ENCODE measurements at places on chromosomes 7 and 10.

- no peak for DNase-seq
Observed at GRCh38 chr10:49742683-49743463, 19.2 kb downstream of the OGDHL start.

GRCh38 chr10:100600218-100600617 lies 64.5 kb downstream of the HIF1AN start:
- no peak for DNase-seq

GRCh38 chr7:129529643-129530042 lies 27.3 kb downstream of the SMKR1 start:
- no peak for DNase-seq

DNA sequence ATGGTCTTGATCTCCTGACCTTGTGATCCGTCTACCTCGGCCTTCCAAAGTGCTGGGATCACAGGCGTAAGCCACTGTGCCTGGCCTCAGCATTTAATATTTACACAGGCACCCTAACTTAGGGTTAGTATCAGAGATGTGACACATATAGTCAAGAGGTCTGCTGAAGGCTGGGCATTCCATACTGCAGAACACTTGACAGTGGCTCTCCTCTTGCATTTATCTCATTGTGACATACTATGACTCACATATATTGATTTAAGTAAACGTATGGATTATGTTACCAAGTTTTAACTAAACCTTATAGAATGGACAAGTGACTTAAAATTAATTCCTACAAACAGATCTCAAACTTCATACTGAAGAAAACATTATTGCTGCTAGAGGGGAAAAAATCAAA lies 36.6 kb downstream of the BRAF start:
- no peak for DNase-seq

GRCh38 chr7:96300502-96300901 lies 21.4 kb downstream of the SLC25A13 start:
- peak; percentile 16 for DNase-seq

DNA sequence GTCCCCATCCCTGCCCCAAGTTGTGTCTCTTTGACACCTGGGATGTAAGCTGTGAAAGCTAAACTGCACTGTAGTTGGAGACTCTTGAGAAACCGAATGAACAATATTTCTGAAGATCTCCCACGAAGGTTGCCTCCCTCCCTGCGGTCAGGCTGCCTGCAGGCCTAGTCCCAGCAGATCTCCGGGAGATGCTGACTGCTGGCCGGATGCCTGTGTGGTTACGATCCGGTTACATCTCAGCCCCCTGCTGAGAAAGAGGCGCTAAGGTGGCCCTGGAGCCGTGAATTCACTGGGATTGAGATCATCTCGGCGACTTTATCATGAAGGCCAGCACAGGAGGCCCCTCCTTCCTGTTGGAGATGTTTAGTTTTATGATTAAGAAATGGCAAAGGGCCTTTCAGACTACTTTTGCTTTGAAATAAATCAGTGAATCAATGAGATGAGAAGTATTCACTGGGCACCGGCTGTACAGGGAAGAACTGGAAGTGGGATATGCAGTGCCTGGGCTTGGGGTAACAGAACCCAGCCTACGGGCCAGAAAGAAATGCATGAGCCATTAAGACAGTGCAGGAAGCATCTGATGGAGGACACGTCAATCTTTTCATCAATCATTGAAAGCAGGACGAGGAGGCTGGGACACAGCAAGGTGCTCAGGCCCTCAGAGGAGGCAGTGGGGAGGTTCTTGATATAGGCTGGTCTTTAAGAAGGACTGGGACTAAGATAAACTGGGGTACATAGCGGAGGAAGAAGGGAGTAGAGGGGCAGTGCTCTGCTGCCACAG lies 177.6 kb downstream of the PRKAG2 start:
- peak; percentile 99 for DNase-seq

GRCh38 chr10:118110750-118111149 lies 64.0 kb upstream of the RAB11FIP2 start:
- DNase-seq: no peak

DNA sequence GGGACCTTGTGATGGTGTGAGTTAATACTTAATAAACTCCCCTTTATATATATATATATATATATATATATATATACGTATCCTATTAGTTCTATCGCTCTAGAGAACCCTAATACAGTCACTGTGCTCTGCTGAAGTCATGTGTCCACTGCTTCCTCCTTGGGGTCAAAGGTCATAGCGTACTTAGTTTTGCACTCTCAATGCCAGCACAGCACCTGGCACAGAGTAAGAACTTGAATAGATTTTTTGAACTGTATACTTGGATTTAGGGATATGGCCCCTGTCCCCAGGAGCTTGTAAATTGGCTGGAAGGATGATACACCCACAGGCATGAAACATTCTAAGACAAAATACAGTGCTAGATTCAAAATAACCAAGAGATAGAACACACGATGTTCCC lies 58.9 kb upstream of the PLXNA4 start:
- DNase-seq: no peak

DNA sequence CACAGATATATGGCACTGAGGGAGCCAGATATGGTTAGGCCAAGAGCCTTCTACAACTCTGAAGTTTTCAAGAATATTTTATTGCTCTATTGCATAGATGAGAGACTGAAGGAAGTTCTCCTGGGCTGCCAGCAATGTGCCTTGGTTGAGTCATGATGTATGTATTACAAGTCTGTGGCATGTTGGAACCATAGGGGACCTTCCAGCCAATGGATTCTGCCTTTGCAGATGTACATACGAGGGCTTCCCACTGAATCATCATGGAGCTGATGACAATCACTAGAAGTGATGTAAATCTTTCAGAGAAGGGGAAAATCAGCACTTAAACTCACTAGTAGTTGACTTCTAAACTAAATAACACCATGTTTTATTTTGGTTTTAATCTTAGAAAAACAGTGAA lies 419.5 kb downstream of the PHTF2 start:
- DNase-seq: peak; percentile 90

DNA sequence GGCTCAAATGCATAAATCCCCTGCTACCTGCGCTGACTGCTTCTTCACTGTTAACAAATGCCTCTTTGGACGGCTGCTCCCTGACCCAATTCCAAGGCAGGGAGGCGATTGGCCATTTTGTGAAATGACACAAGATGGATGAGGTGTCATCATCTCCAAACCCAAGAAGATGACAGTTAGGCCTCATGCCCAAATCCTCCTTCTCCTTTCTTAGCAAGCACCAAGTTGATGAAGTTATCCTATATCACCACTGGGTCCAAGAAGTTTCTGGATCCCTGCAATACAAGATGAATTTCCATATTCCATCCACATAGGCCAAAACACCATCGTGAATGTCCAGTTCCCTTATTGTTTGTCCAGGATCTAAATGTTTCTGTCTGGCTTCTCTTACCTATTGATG lies 98.5 kb upstream of the RAB11FIP2 start:
- DNase-seq: no peak

DNA sequence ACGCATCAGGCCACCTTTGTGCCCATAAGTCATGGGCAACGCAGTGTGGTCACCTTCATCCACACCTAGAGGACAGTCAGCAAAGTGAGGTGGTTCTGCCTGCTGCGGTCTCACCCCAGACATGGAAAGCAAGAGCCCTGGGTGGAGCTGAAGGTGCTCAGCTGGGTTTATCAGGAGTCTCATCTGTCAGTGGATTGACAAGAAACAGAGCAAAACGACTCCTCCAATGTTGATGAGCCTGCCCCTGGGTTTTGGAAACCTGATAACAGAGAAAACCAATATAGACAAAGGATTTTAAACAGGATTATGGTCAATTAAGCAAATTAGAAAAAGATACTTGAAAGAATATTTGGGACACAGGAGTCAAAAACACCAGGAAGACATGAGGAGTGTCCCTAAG lies 229.3 kb upstream of the PRSS58 start:
- DNase-seq: no peak

DNA sequence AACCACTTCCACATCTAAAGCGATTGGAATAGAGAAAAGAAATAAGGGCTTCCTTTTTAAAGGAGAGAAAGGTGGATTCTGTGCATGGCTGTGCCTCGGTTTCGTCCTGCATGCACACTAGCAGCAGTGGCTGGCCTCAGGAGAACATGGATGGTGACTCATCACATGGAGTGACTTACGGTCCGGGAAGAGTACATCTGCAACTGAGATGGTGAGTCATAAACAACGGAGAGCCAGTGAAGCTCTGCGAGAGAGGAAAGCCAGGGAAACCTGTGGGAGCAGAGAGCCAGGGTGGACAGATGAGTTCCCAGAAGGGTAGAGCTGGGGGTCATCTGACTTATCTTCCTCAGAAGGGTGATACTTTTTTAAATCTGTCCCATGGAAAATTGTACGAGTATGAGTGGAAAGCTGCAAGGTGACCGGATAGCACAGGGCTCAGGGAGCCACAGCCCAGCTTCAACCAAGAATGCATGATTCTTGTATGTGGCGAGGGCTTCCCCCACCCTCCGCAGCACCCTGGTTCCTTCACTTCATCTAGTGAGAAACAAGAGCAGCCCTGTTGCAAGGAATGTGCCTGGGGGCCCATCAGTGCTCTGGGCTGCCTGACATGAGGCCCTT lies 259.1 kb downstream of the KLF6 start:
- DNase-seq: peak; percentile 96

GRCh38 chr7:151551820-151552219 lies 32.1 kb upstream of the RHEB start:
- peak; percentile 22 for DNase-seq

DNA sequence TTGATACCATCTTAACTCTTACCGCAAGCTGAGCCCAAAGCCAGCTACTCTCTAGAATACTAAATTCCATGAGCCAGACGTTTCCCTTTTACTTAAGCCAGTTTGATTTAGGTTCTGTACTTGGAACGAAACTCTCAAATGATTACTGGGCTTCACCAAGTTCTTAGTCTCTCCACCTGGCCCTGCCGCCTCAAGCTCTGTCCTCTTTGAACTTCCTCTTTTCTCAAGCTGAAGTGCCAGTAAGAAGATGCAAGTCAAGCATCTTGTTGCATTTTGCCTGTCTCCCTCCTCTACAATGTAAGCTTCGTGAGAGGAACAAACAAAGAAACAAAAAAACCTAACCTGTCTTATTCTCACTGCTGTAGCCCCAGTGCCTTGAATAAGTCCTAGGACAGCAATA lies 358.2 kb upstream of the NPVF start:
- DNase-seq: no peak

DNA sequence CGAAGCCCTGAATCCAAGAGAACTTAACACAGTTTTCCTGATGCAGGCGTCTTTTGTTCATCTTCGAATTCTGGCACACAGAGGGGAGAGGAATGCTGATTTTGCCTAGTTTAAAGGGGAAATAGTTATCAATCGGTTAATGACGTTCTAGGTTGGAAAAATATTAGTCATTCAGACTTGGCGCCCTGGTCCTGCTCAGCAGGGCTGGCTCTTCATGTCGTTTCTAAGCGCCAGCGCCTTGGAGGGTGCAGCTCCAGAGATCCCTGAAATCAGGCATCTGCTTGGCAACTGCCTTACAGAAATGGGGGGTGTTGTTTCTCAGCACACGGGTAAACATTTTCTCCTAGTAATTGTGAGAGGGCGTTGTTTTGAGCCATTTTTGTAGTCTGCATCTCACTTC lies 1.3 kb upstream of the PRTFDC1 start:
- DNase-seq: no peak

GRCh38 chr10:69851306-69851705 lies 49.6 kb downstream of the COL13A1 start:
- DNase-seq: peak; percentile 15

DNA sequence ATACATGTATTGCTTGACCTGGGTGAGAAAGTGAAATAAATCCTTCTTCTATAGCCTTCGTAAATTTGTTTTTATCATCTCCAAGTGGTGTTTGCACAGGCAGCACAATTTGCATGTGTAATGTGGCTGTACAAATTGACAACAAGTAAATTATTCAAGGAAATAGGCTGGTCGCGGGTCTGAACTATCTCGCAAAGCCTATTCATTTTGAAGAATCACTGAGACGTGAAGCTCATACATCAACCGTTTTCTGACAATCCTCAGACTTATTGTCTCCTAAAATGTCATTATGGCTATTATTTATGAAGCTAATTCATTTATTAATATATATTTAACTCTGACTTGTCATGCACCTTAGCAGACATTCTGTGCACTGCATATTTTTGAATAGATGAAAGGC lies 16.2 kb upstream of the FAM204A start:
- DNase-seq: no peak

GRCh38 chr7:52992001-52992400 lies 43.4 kb upstream of the POM121L12 start:
- no peak for DNase-seq

DNA sequence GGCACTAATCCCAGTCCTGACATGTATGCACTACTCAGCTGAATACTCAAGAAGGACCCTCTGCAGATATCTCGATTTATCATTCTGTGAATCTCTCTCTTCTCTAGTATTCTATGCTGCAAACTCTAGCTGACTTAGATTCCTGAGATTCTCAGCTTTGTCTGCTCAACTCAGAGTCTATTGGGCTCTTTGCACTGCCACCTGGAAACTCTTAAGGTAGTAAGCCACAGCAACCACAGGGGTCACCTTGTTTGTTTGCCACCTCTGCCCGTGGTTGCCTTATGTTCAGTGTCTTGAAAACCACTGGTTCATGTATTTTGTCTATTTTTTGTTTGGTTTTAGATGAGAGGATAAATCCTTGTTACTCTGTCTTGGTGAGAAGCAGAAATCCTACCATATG lies 72.9 kb downstream of the SP8 start:
- no peak for DNase-seq

DNA sequence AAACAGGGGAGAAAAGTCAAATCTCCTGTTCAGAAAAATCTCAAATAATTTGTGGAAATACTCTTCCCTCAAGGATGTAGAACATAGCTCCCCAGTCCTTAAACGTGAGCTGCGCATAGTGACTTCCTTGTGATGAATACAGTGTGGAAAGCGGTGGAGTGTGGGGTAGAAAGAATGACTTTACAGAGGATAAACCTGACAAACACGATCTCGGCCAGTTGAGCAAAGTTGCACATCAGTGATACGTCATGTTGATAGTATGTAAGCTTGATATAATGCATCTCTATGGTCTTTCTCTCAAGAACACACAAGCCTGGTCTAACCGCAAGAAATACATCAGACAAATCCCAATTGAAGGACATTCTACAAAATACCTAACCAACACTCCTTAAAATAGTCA lies 32.0 kb upstream of the ZCCHC24 start:
- no peak for DNase-seq

- DNase-seq: peak; percentile 43
Observed at GRCh38 chr10:69383558-69383957, 33.2 kb downstream of the TACR2 start.

DNA sequence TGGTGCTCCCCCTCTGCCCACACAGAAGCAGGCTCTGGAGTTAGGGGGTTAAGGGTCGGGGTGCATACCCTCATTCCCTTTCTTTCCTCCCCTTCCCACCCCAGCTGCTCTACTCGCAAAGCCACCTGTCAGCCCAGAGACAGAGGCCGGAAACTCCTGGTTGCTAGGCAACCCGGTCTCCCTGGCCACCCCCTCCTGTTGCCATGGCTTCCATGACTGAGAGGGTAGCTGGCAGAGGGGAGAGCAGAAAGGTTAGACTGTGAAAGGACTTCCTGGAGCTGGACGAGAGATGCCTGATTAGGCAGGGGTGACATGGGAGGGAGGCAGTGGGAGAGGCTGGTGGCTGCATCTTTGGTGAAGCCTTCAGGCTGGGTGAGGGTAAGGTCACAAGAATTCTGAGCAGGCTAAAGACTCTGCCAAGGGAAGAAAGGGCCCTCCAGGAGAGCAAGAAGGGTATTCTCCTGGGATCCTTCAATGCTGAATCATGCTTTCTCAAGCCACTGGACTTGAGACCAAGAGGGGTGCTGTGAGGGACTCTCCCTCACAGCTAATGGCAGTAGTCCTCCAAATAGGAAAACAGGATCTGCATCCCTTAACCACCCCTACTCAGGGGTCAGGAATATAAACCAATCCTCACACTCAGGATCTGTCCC lies 5.4 kb downstream of the PSD start:
- no peak for DNase-seq
